Stimulated activated naive B cell treated with anti-CD40 and anti-IgM and Interleukin-4, amounts not matched to agents 10 μg/mL and 1 μg/mL and 100 μg/mL, for 72 hours (primary cell): ENCODE measurements at places on chromosomes 1 and 21.

GRCh38 chr1:86788300-86789206, 84.2 kb downstream of the SH3GLB1 start:
- no peak for DNase-seq

DNA sequence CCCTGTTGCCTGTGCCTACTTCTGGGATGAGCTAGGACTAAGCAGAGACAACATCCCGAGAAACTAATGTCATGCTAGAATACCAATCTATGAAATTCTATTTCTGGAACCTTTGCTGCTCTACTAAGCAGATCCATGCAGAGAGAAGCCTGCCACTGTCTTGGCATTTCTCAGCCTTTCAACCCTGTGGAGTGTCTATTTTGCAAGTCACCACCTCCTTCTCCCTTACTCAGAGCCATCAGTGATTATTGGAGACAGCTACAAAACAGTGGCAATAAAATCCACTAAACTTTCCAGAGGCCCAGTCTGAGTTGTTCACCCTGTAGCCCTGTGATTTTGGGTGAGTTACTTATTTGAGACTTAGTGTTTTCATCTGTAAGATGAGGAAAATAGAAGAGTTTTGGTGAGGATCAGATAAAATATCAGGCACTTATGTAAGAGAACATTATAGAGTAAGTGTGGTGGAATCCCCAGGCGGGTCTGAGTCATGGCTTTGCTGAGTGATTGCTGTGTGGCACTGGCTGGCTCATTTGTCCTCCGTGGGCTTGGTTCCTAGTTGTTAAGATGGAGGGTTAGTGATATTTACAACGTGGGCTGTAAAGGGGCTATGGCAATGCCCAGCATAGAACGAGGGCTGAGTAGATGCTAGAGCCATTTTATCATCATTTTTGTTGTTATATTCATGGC, 61.1 kb downstream of the FMN2 start:
- no peak for DNase-seq

DNA sequence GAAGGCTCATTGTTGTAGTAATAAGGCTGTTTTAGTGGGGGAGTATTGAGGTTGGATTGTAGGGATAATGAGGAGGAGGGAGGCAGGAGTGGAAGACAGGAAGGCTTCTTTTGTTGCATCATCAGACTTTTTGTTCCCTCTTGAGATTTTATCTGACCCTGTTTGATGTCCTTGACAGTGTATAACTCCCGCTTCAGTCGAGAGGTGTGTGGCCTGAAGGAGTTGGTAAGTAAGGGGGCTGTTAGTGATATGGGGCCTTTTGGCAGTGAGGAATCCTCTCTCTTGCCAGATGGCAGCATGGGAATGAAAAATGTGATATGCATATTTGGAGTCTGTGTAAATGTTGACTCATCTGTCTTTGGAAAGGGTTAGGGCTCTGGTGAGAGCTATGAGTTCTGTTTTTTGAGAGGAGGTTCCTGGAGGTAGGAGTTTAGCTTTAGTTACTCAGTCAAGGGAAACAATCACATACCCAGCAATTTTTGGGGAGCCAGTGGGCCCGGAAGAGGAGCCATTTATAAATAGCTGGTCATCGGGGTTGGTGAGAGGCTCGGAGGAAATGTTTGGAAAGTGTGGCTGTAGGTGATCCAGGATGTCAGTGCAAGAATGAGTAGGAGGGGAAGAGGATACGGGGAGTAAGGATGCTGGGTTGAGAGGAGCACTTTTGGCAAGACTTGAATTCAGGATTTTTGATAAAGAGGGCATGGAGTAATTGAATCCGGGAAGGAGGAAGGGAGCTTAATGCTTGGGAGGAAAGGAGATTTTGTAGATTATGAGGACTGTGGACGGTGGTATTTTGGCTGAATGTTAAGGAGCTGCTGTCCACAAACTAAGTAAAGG, 136.7 kb upstream of the ETV3 start:
- DNase-seq: no peak

DNA sequence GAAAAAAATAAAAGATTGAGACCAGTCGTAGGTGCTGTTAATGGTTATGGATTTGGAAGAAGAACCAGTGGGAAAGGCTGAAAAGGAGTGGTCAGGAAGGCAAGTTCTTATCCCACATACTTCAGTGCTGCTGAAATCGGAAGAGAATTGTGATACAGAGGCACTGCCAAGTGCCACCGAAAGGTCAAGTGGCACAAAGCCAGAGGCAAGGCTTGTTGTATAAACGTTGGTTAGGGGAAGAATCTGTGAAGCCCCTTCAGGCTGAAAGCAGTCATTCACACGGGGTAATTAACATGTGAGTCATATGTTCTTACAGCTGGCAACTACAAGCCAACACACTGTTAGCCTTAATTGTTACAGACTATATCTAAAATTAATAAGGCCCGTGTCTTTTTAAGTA, 48.8 kb downstream of the ZBTB40 start:
- DNase-seq: no peak

- DNase-seq: no peak
Measured at GRCh38 chr1:6494627-6495026, 3.2 kb upstream of the PLEKHG5 start.

DNA sequence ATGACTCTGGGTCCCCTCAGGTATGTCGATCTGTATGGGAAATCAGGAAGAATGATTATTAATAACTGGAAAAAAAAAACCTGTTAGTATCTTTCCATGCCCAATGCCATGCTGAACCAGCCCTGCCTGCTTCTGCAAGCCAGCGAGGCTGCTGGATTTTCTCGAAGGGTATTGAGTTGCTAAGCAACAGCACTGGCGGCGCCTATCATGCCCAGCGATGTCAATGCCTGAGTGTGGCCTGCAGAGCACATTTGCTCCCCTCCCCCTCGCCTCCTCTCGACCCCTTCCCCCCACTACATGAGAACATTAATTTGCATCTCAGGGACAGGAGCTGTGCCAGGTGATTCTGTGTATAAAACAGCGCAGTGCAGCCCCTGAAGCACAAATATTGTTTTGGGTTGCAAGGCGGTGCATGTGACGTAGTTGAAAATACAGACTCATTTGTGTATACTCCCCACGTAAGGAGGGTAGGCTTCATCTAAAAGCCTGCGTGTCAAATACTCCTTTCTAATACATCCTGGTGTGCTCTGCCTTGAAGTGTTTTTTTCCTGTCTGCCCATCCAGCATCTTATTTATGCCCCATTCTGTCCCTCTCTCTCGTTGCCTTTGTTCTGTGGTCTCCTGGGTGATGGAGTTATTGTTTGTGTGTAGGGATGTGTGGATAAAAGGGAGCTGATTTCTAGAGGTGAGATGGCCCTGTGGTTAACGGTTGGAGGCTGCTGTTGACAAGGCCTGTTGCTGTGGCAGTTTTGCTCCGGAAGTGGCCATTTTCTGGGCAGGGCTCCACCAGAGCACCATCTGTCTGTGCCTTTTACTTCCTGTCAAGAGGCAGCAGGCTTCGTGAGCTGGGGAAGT, 32.7 kb upstream of the ATP5PO start:
- DNase-seq: peak; percentile 41

DNA sequence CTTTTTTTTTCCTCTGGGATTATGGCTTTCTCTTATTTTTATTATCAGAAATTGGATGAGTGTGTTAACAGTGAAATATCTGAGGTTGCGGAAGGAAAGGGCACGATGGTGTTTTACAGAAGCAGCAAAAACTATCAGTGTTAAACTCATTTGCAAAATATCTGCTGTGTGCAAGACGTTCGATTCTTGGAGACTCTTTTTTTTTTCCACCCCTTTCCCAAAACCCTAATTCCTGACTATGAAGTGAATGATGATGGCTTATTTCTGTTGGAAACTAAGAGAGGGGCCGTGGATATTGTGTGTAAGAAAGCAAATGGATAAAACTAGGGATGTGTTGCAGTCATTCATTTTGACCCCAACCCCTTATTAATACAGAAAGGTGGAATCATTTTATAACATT, 677 bp downstream of the NCAM2 start:
- DNase-seq: no peak

- no peak for DNase-seq
Measured at GRCh38 chr1:56150441-56151215, 428.7 kb downstream of the PLPP3 start.

DNA sequence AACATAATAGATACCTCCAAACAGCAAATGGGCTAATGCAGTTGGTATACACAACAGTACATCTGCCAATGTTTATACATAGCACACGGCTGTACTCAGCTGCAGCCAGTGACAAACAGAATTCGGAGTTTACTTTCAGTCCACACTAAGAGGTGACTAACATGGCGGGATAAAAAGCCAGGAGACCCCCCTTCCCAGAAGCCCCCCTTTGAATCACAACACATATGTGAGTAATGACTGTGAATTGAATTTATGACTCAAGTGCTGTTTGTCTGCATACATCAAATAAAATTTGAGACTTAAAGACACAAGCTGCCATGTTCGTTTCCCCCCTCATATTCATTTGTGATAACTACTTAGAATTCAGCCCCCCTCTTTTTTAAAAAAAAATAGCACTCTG, 113.2 kb downstream of the RUNX1 start:
- no peak for DNase-seq

- no peak for DNase-seq
Measured at GRCh38 chr1:113931451-113931851, 2.3 kb downstream of the HIPK1 start.
